Fibroblast of upper back skin (primary cell): ENCODE measurements at places on chromosomes 12 and 14.

DNA sequence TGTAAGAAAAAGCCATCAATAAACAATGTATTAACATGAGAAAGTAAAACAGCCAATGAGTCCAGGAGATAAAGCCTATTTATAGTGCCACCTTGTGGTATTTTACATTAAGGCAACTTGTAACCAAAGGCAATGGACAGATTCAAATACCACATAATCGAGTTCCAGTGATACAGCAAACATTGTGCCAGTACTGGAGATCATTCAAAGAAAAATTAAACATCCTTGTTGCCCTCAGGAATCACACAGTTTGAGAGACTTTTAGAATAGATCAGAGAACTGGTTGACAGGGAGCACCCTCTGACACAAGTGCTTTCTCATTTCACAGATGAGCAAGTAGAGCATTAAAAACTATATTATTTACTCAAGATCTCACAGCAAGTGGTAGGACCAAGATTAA lies 98.1 kb downstream of the DDHD1 start:
- peak; percentile 65 for DNase-seq

- peak; percentile 83 for DNase-seq
These were observed 105.4 kb downstream of the APAF1 start for GRCh38 chr12:98750511-98750910.

- DNase-seq: no peak
These were observed 371 bp downstream of the CHD8 start for GRCh38 chr14:21455592-21455911.

- DNase-seq: peak; percentile 4
These were observed 174.3 kb downstream of the MGAT4C start for GRCh38 chr12:86081843-86082242.

DNA sequence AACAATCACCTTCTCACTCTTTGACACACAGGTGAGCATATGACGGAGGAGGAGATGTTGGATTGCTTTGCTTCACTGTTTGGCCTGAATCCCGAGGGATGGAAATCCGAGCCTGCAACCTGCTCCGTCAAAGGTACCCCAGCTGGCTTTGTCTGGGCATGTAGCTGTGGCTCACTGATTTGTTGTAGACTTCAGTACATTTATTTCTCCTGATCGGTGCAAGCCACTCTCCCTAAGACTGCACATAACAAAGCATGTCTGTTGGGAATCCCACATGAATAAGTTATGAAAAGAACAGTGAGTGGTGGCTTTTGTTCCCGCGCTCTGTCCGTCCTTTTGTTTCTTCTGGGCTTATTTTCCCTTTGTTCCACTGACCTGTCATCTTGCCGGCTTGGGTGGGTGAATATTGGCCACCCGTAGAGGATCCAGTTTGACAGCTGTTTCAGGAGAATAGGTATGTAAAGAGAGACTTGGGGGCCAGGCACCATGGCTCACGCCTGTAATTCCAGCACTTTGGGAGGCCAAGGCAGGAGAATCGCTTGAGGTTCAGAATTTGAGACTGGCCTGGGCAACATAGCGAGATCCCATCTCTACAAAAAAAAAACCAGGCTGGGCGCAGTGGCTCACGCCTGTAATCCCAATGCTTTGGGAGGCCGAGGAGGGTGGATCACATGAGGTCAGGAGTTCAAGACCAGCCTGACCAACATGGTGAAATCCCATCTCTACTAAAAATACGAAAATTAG lies 20.0 kb upstream of the BCL7A start:
- DNase-seq: no peak

DNA sequence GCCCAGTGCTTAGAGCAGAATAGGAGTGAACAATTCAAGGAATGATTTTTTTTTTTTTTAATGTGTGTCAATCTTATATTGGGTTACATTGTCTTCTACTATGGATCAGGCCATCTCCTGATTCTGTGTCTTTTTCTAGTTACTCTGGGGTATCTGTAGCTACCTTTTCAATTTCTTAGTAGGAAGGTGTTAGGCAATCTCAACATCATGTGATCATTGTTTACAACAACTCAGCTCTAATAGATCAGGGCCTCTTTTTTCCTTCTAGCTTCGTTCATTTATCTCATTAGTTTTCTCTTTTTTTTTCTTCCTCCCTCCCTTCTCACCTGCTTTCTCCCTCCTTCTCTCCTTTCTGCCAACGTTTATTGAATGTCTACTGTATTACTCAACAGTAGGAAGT lies 8.9 kb downstream of the SOCS2 start:
- no peak for DNase-seq

DNA sequence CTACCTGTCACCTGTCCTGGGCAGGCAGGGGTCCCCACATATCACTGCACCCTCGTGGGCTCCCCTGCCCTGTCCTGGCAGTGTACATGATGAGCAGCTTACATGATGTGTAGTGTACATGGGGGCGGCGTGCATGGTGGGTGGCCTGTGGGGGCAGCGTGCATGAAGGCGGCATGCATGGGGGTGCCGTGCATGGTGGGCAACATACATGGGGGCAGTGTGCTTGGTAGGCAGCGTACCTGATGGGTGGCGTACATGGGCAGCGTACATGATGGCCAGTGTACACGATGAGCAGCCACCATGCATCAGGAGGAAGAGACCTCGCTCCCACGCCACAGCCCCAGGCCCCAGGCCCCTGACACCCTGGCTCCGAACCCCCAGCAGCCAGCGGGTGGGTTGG lies 266.3 kb downstream of the CACNA1C start:
- DNase-seq: no peak

DNA sequence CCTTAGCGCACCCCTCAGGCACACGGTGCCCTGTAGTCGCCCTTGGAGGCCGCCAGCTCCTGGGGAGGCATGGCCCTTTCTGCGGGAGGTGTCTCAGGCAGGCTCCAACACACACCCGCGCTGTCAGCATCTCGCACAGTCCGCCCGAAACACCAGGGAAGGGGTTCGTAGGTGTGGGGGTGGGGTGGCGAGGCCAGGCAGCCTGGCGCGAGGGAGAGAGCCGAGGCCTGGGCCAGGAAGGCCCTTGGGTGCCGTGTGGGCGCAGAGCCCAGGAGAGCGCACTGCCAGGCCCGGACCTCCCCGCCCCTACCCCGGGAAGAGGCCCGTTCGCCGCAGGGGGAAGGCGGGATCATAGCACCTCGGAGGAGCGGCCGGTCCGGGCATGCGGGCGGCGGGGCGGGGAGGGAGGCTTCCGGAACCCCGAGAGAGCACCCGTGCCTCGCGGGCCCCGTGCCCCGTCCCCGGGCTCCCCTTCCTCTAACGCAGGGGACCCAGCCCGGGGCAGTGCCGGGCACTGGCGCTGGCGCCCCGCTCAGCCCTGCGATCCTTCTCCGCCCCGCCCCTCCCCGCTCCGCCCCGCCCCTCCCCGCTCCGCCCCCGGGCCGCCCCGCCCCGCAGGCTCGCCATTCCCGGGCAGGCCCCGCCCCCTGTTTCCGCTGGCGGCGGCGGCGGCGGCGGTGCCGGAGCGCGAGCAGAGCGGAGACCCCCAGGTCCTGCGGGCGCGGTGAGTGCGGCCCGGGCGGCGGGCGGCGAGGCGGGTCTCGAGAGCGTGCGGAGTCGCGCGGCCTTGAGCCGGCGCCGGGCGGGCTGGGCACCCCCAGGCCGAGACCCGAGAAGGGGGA lies at the start of gene TSPAN9:
Gene TSPAN9, plus strand, starts transcription at position 650 of the 842 bp plus-strand sequence. CDS start 123,815 bp downstream, outside the sequence.
- peak; percentile 48 for DNase-seq
